HepG2 (cell line): ENCODE measurements at places on chromosomes 12 and 14.

GRCh38 chr14:51436630-51437029, 196.6 kb downstream of the TMX1 start:
- DNase-seq, result no peak

GRCh38 chr14:101961011-101961721, 3.2 kb upstream of the DYNC1H1 start:
- peak; percentile 72 for DNase-seq

DNA sequence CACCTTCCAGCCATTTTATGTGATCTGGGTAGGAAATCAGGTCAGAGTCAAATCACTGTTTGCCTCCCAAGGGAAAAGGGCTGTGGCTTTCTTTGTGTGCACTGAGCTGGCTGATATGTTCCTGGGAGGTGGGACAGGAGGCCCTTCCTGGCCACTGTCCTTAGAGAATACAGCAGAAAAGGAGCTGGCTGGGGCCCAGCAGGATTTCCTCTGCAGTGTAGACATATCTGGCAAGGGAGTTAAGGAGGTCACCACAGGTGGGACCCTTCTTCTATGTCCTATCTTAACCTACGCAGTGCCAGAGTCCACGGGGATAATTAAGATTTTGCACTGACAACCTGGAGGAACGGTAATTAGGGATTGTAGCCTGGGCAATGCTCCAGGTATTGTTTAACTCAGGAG, 145.3 kb downstream of the NTF3 start:
- DNase-seq, result no peak

DNA sequence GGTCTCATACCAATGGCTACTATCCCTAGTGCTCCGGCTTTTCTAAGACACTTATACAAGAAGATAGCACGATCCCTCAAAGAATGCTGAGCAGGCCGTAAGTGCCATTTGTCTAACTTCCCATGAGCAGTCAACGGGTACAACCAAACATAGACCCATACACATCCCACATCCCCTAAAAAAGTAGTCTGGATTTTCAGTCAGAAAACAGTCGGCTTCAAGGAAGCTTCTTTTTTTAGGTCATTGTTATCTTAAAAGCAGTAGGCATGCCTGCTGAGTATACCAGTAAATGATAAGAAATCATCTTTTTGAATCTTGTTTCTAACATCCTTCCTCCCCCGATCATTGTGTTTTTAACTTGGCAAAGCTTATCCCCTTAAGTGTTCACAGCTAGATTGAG, 19.8 kb downstream of the OSBPL8 start:
- DNase-seq, result no peak

GRCh38 chr12:123269395-123269892, 2.2 kb downstream of the CDK2AP1 start:
- peak; percentile 30 for DNase-seq

DNA sequence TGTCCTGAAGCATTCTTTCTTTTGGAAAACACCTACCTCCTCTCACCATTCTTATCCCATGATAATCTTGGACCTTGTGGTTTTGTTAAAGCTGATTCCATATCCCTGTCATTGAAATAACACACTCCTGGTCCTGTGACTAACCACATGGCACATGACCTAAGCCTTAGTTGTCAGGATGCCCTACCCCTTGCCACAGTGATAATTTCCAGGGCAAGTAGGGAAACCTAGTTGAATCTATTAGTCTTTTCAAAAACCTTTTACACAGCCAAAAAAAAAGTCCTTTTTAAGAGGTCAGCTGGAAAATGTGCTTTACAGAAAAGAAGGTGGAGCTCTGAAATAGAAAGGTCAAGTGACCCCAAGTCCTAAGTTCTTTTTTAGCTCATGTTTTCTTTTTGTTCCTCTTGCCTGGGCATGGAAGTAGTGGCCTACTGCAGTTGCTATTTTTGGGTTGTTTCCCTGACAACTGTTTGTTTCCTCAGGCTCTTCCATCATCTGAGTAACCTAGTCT, 608.4 kb downstream of the LRFN5 start:
- no peak for DNase-seq

- no peak for DNase-seq
These were observed 85.7 kb downstream of the ABCD2 start for GRCh38 chr12:39533951-39534350.

DNA sequence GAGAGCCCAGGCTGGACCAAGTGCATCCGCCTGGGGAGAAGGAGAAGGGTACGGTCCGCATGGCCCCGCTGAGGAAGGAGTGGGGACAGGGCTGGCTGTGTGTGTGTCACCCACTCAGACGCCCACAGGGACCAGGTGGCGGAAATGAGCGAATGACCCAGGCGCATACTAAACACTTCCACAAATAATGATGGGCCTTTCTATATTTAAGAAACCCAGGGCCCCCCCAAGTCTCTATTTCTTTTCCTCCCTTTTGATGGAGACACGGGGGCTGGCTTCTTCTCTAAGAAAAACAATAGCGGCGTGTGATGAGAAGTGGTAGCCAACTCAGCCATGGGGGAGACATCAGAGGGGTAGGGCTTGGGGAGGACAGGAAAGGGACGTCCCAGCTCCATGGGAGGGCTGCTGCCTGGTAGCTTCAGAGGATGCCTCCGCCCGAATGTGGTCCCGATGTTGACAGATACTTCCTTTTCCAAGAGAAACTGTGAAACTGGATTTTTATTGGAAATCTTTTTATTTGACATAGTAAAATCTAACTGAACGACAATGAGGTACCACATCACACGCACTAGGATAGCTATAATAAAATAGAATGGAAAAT, 6.3 kb upstream of the MAP1LC3B2 start:
- no peak for DNase-seq

DNA sequence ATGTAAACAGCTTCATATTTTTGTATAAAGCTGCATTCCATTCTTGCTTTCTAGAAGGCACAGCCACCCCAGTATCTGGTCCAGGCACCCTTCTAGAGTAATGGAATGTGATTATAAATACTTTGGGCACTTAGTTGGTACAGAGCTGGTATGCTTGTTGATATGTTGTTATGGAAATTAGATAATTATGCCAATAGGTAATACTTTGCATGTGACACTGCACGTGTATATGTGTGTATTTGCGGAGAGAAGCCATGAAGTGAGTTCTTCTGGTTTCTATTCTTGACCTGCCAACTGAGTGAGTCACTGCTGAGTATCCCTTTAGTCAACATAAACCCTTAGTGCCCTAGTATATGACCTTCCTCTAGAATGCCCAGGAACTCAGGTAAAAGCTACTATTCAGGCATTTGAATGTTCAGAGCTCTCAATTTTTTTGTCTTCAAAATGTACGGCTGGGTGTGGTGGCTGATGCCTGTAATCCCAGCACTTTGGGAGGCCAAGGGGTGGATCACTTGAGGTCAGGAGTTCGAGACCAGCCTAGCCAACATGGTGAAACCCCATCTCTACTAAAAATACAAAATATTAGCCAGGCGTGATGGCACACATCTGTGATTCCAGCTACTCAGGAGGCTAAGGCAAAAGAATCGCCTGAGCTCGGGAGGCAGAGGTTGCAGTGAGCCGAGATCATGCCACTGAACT, 6.2 kb upstream of the TCP11L2 start:
- DNase-seq, result peak; percentile 80

- peak; percentile 52 for DNase-seq
These were observed 92.0 kb downstream of the SCARB1 start for GRCh38 chr12:124771462-124772288.

DNA sequence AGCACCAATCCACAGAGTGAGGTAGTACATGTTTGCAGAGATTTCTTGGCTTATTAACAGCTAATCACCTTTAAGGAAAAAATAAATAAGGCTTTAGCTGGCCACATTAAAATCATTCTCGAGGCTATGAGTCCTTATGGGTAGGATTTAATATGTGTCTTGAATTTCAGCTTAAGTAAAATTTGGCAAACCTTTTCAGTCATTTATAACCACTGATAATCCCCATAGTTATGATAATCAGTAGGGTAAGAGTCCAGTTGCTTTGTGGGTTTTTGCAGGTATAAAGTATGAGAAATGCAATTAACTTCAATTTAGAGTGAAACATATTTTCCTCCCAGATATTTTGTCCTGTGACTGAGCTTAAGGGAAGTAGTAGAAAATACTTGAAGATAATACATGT, 1458.9 kb upstream of the FLRT2 start:
- DNase-seq, result no peak

- no peak for DNase-seq
These were observed 53.9 kb downstream of the NTN4 start for GRCh38 chr12:95736631-95737030.

DNA sequence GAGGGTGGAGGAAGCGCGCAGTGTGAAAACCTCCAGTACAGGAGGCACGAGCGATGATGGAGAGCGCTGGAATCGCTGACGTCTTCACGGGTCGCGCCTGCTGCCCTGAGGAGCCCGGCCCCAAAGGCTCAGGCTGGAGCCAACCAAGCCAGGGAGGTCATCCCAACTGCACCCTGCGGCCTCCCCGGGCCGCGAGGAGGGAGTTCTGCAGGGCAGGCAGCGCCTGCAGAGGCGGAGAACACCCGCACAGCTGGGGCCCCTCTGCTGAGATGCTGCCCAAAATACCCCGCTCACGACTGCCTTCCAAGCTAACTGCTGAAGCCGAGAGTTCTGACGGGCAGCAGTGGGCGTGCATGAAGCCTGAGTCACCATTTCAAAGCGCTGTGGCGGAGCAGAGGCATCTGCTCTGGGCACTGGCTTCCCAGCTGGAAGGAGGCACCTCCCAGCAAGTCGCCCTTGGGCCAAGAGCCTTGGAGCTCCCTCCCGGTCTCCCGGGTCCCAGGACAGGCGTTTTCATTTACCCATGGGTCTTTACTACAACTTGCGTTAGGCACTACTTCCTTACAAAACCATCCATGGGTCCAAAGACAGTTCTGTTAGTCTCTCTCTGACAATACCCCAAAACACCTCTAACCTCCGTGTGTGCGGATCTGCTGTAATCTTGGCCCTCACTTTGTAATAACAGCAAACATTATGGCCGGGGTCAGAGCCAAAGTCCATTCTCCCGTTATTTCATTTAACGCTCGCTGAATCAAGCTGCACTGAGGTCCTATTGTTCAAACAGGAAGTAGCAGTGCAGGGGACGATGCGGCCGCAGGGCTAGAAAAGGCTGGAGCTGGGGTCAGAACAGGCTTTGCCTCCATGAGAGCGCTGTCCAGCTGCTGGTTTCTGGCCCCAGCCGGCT, 60.1 kb upstream of the RIMBP2 start:
- DNase-seq, result peak; percentile 97

- peak; percentile 43 for DNase-seq
These were observed 5.2 kb downstream of the RITA1 start for GRCh38 chr12:113190761-113191160.

DNA sequence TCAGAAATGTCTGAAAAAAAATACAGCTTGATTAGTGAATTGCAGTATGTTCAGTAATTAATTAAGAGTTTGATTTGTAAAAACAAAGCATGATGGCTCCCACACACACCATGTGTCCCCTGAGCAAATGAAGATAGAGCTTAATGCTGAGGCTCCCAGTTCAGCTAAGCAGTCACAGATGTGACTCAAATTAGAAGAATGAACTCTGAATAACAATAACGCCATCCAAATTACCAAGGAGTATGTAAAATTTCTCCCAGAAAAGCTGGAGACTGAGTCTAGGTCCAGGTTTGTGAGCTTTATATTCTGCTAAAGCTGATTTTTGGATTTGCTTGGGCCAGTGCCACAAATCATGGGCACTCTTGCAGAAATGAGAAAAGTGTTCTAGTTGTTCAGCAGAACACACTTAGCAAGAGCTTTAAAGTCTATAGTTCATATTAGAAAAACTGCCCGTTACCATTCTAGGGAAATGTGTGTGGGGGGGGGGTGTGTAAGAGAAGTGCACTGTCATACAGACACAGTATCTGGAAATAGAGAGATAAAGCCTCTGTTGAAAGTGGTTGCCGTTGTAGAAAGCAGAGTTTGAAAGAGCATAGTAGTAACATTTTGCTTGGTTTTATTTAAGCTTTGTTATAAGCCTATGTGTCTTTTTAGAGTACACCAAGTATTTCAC, 253.1 kb downstream of the BCAT1 start:
- DNase-seq, result no peak

DNA sequence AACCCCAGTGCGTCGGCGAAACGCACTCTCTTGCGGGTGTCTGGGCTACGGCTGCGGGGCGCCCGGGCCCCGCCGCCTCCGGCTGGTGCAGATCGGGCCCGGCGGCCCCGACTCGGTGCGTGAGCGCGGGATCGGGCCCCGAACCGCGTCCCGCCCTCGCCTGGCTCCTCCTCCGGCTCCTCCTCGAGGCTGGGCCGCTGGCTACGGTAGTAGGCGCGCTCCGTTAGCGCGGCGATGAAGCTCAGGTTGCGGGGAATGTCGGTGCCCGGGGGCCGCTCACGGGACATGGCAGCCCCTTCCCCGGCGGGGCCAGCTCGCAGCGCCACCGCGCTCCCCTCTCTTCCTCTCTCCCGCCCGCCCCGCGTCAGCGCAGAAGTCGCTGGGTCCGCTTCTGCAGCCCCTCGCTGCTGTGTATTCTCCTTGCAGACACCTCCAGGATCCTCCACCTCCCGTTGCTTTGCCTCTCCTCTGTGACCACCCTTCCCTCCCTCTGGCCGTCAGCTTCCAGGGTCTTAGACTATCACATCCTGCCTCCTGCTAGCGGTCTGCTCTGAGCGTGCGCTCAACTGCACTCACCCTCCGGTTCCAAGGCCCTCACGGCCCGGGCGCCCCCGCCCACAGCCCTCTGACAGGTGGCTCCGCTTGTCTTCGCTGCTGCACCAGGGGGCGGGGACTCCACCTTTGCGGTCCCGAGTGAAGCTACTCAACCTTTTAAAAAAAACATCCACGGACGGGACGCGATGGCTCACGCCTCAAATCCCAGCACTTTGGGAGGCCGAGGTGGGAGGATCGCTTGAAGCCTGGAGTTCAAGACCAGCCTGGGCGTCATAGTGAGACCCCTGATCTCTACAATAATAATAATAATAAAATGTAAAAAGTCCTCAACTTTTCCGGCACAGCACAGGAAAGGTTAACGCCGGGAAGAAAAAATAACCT, at the start of gene PPP1R3E:
PPP1R3E (minus strand) TSS at position 570 of the 936 bp plus-strand sequence; CDS start at position 287, 283 bp downstream.
- peak; percentile 84 for DNase-seq

DNA sequence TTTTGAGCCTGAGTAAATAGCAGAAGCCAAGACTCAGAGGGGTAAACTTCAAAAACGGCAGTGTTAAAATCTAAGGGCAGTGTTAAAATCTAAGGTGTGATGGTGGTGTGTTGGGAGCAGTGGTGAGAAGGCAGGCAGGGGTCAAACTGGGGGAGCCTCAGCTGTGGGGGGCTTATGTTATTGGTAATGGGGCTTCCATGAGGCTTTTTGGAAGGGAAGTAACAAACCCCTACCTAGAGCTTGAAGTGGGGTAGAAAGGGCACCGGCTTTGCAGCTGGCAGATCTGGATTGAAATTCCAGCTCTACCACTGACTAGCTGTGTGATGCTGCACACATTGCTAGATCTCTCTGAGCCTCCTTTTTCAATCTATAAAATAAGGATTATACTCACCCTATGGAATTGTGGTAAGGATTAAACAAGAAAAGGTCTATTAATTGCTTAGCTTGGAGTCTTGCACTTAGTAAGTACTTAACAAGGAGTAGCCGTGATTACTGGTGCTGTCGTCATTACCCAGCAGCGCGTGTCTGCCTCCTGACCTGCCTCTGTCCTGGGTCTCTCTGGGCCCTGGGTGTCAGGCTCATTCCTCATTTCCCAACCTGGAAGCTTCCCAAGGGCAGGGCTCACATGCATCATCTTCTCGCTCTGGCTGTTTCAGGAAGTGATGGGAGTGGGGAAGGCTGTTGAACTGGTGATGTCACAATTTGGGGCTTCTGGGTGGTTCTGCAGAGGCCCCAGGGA, 18.5 kb upstream of the KRT80 start:
- no peak for DNase-seq

GRCh38 chr12:103642240-103642864, 55.3 kb downstream of the STAB2 start:
- DNase-seq, result peak; percentile 16
